Neural crest cell (in vitro differentiated cells): ENCODE measurements at places on chromosomes 6 and 20.

- no peaks in the 10 kb centered on the region for H3K36me3 ChIP-seq
- peaks cover 3% of the 10 kb centered on the region for H3K27me3 ChIP-seq
- no peaks in the 10 kb centered on the region for H3K4me1 ChIP-seq
- DNase-seq, result no peak
- no peak overlapping the region for H3K4me3 ChIP-seq
Observed at GRCh38 chr6:16933961-16934360, 167.9 kb upstream of the STMND1 start.

GRCh38 chr20:31497838-31498540, 16.3 kb upstream of the HM13 start:
- DNase-seq, result no peak
- no peak overlapping the region for H3K4me3 ChIP-seq
- H3K4me1 ChIP-seq, result no peaks in the 10 kb centered on the region
- no peak overlapping the region for H3K27ac ChIP-seq
- H3K36me3 ChIP-seq, result no peaks in the 10 kb centered on the region

GRCh38 chr20:45096781-45097180, 4.1 kb downstream of the KCNS1 start:
- DNase-seq, result no peak
- H3K36me3 ChIP-seq, result no peaks in the 10 kb centered on the region
- H3K4me1 ChIP-seq, result peaks cover 3% of the 10 kb centered on the region

DNA sequence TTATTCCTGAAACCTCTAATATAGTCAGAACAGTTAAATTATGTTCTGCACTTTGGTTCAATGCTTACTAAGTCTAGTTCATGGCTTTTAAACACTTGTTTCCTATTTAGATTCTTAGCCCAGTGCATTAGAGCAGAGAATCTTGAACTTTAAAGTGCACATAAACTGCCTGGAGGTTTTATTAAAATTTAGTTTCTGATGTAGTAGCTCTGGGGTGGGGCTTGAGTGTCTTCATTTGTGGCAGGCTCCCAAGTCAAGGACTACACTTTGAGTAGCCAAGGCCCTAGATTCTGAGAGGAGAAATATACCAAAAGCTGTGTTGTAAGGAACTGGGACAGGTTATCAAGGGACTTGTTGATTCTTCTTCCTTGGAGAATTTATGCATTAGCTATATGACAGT, 1604.2 kb downstream of the KHDRBS2 start:
- no peak overlapping the region for H3K27ac ChIP-seq
- H3K36me3 ChIP-seq, result no peaks in the 10 kb centered on the region
- no peak for DNase-seq
- H3K4me1 ChIP-seq, result no peaks in the 10 kb centered on the region
- no peak overlapping the region for H3K4me3 ChIP-seq

- DNase-seq, result no peak
- peaks cover 17% of the 10 kb centered on the region for H3K36me3 ChIP-seq
- H3K27ac ChIP-seq, result no peak overlapping the region
- H3K27me3 ChIP-seq, result no peaks in the 10 kb centered on the region
- H3K4me3 ChIP-seq, result no peak overlapping the region
Observed at GRCh38 chr6:151400473-151400872, 9.1 kb upstream of the ZBTB2 start.

DNA sequence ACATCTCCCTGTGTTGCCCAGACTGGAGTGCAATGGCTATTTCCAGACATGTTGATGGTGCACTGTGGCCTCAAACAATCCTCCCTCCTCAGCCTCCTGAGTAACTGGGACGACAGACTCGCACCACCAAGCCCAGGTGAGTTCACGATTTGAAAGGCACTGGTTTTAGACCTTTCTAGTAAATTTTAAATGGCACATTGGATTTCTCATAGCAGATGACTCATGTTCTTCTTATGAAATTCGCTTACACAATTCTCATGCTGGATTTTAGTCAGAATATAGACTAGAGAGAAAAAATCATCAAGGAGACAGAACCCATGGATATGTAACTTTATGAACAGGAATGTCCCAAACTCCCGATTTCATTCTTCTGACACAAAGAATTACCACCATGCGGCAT, 18.1 kb upstream of the PXDC1 start:
- no peaks in the 10 kb centered on the region for H3K36me3 ChIP-seq
- H3K27me3 ChIP-seq, result peaks cover 18% of the 10 kb centered on the region
- H3K27ac ChIP-seq, result no peak overlapping the region
- DNase-seq, result no peak
- no peak overlapping the region for H3K4me3 ChIP-seq

- no peak overlapping the region for H3K4me3 ChIP-seq
- peaks cover 15% of the 10 kb centered on the region for H3K4me1 ChIP-seq
- DNase-seq, result no peak
- no peak overlapping the region for H3K27ac ChIP-seq
- no peaks in the 10 kb centered on the region for H3K36me3 ChIP-seq
Observed at GRCh38 chr6:136306466-136306865, 16.8 kb upstream of the BCLAF1 start.

DNA sequence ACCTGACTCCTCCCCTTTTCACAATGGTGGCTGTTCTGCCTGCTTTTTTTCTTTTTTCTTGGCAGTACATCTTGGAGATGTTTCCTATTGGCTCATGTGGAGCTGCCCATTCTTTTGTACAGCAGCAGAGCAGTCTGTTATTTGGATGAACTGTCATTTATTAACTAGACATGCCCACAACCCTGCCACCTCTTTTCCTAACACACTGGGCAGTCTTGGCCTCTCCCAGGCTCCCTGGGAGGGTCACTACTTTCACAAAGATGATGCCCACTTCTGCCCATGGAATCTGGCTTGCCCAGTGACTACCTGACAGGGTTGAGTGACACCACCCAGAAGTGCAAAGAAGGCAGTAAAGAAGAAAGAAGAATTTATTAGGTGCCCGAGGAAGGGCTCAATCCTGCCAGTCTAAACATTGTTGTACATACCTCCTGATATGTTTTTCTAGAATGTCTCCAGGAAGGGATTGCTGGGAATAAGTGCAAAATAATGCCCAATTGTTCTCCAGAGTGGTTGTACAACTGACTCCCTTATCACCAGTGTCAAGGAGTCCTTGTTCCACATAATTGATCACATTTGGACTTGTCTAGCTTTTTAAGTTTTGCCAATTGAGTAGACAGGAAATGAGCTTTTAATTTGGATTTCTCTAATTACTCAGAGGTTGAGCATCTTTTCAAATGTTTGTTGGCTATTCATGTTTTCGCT, 19.7 kb upstream of the SCRT2 start:
- DNase-seq, result no peak
- H3K4me3 ChIP-seq, result no peak overlapping the region
- peaks cover 24% of the 10 kb centered on the region for H3K4me1 ChIP-seq
- H3K27ac ChIP-seq, result no peak overlapping the region
- peaks cover 28% of the 10 kb centered on the region for H3K27me3 ChIP-seq
- no peaks in the 10 kb centered on the region for H3K36me3 ChIP-seq

DNA sequence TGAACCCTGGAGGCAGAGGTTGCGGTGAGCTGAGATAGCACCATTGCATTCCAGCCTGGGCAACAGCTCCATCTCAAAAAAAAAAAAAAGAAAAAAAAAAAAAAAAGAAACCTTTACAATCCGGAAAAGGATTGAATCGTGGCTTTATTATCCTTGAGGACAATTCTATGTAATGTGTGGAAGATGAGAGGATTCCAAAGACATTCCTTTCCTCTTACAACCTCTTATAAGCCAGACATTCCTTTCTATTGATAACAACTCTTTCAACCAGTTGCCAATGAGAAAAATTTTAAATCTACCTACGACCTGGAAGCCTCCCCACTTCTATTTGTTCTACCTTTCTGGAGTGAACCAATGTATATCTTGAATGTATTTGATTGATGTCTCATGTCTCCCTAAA, 91.2 kb upstream of the EEF1E1 start:
- DNase-seq, result no peak
- no peaks in the 10 kb centered on the region for H3K36me3 ChIP-seq
- no peaks in the 10 kb centered on the region for H3K27me3 ChIP-seq
- H3K4me3 ChIP-seq, result no peak overlapping the region
- no peak overlapping the region for H3K27ac ChIP-seq

DNA sequence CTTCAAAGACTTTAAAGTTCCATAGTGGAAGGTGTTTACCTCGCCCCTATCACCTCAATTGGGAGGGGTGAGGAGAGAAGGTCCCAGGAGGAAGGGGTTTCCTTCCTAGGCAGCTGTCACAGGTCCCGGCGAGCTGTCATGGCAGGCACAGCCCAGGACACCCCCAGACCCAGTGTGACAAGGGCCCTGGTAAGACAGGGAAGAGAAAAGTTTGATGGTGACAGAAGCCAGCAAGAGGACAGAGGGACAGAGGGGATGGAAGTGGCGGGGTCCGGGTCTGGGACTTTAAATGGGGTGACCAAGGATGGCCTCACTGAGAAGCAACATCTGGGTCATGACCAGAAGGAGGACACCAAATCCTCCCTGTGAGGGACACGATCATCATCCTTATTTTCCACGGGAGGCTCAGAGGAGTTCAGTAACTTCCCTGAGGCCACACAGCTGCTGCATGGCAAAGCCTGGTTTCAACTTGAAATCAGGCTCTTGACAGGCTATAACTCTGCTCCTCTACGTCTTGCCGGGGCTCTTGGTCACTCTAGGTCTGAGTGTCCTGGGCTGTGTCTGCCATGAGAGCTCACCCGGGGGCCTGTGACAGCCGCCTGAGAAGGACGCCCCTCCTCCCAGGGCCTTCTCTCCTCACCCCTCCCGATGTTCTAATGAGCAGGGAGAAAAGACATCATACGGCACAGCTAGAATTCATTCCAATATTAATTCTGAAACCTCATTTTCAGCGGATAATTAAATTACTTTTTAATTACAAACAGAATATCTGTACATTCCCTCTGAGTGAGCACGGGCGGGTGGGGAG, 222.2 kb downstream of the PREX1 start:
- no peak for DNase-seq
- H3K36me3 ChIP-seq, result no peaks in the 10 kb centered on the region
- H3K4me3 ChIP-seq, result no peak overlapping the region
- peaks cover 2% of the 10 kb centered on the region for H3K27me3 ChIP-seq

DNA sequence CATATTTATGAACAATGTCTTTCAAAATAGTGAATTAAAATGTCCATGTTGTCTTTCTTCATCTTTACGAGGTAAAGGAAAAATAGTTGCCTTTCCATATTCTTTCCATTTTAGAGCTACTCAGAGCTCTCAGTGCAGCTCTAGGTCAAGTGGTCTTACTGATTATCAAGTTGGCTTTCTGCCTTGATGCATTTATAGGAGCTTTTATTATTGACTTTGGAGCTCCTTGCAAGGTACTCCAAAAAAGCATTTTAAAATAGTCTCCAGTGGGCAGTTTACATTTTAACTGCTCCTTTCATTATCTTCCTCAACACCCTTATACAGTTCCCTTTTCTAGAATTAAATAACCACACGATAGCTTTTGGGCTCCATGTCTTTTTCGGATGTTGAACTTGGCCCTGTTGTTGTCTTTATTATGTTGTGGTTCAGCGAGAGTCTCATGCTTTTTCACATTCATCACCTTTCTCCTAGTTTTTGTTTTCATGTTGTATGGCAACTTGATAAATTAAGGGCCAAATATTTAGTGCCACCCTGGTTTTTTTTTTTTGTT, 122.9 kb downstream of the CLIC5 start:
- no peak for DNase-seq
- no peak overlapping the region for H3K4me3 ChIP-seq
- no peaks in the 10 kb centered on the region for H3K27me3 ChIP-seq

DNA sequence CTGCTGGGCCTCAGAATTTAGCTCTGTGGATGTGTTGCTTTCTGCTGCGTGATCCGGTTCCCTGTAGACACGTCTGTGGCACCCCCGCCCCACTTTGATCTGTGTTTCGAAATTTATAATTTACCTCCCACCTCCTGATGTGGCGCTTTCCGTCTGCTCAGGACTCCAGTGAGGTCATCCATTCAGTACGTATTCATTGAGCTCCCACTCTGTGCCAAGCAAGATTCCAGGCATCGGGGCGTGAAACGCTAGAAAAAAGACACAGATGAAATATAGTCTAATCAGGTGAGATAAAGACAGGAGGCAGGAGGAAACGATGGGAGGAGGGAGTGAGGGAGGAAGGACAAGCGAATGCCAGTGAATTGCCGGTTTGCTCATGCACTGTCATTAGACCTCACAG, 431.9 kb upstream of the SULF2 start:
- no peaks in the 10 kb centered on the region for H3K36me3 ChIP-seq
- no peaks in the 10 kb centered on the region for H3K27me3 ChIP-seq
- no peak for DNase-seq
- no peak overlapping the region for H3K4me3 ChIP-seq
- H3K4me1 ChIP-seq, result peaks cover 6% of the 10 kb centered on the region
- no peak overlapping the region for H3K27ac ChIP-seq

DNA sequence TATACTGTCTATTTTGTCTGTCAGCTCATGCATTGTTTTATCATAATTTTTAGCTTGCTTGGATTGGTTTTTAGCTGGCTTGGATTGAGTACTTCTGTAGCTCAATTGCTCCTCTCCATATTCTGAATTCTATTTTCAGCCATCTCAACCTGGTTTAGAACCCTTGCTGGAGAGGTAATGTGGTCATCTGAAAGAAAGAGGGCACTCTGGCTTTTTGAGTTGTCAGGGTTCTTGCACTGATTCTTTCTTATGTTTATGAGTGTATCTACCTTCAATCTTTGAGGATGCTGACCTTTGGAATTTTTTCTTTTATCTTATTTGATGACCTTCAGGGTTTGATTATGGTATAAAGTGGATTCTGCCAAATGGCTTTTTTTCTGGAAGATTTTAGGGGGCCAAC, 632.7 kb upstream of the ID4 start:
- peaks cover 21% of the 10 kb centered on the region for H3K36me3 ChIP-seq
- H3K4me1 ChIP-seq, result no peaks in the 10 kb centered on the region

- no peak for DNase-seq
- H3K4me1 ChIP-seq, result peaks cover 8% of the 10 kb centered on the region
- no peaks in the 10 kb centered on the region for H3K27me3 ChIP-seq
- no peaks in the 10 kb centered on the region for H3K36me3 ChIP-seq
Observed at GRCh38 chr6:115885636-115886366, 174.9 kb downstream of the FRK start.

GRCh38 chr6:17385660-17386059, 7.7 kb upstream of the CAP2 start:
- no peaks in the 10 kb centered on the region for H3K4me1 ChIP-seq
- H3K27ac ChIP-seq, result no peak overlapping the region
- H3K4me3 ChIP-seq, result no peak overlapping the region
- H3K27me3 ChIP-seq, result no peaks in the 10 kb centered on the region

DNA sequence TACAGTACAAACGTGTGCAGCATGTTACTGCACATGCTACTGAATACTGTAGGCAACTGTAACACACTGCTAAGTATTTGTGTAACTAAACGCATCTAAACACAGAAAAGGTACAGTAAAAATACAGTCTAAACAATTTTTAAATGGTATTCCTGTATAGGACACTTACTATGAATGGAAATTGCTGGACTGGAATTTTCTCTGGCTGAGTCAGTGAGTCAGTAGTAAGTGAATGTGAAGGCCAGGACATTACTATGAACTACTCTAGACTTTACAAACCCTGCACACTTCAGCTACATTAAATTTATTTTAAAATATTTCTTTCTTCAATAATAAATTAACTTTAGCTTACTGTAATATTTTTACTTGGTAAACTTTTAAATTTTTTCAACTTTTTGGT, 225.0 kb upstream of the TENT5A start:
- H3K36me3 ChIP-seq, result peaks cover 13% of the 10 kb centered on the region
- DNase-seq, result no peak
- H3K27ac ChIP-seq, result no peak overlapping the region
